ENCODE measurements at places on chromosomes 7 and 10. TPM values are rescaled to one million over a fixed set of nuclear protein-coding genes. Genes with fewer than 3 reads are reported as not detected.

DNA sequence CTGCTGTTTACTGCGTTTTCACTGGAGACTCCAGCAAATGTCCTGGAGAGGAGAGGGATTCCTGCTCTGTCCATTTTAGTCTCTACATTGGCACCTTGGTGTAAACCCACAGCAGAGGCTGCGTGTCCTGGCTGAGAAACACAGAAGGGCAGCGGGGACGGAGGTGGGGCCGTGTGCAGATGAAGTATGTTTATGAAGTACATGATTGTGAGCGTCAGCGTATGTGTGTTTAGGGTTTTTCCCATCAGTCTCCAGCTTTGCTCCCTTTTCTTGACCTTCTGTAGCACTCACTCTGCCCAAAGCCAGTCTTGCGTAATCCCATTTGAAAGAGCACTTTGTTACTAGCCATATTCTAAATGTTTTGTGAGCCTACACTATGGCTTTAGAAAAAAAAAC, 750.7 kb upstream of the SORCS1 start:
- DNase-seq: no peak

DNA sequence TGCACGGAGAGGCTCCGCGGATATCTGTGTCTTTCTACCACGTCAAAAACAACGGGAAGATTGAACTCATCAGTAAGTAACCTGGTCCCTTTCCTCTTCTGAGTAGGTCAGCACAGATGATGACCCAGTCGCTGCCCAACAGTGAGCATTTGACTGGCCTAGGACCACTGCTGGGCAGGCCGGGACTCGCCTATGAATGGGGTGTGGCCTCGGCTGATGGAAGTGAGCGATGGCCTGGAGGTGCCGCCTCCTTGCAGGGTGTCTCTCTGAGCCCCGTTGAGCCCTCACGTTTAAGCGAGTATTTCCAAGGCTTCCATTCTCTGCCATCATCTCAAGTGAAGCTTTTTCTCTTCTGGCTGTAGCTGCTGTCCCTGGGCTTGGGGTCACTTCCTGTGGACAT, 18.1 kb downstream of the EIF3B start:
- DNase-seq: no peak

The NOS3 gene
- 4.9 TPM for polyA plus RNA-seq

GRCh38 chr7:71173955-71174354, 42.0 kb downstream of the GALNT17 start:
- no peak for DNase-seq
